ENCODE measurements at places on chromosomes 5 and 9.

DNA sequence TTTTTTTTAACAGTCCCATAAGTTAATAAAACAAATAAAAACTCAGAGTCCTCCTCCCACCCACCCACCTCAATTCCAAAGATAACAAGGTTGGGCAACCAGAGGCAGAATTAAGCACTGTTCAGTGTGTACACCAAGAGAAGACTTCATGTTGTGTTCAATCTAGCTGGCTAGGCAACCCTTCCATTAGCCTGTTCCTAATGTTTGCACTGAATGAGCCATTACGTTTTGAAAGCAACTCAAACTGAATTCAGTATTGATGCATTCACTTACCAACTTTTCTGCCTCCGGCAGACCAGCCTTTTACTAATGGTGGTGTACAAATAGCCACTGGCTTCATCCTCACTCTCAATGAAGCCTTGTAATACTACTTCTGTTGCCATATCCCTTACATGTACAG is 47.5 kb downstream of the PBX3 start:
- DNase-seq: no peak

DNA sequence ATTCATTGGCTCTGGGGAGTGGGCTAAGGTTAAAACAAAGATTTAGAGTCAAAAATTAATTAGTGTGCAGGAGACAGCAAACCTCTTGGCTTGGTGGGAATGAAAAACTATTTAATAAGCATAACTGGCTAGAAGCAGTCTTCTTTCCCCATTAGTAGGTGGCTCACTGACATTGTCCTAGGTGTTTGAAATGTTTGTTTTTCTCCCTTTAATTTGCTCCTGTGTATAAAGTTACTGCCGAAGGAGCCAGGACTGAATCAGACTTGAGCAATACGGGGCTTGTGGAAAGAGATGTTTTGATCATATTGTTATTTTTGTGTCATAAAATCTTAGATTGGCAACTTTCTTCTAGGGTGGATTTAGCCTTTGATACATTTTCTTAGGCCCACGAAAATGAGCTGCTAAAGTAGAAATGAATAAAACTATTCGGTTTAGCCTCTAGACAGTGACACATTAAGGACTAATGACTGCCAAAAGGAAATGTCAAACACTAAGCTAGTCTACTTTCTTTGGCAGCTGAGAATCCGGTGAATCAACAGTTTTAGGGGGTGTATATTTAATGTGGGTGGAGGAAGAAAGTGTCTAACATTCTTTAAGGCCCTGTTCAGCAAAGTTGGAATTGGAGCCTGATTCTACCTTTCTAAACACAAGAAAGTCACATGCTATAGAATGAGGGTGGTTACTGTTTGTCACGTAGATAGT is 30.2 kb downstream of the LRRTM2 start:
- DNase-seq: no peak

GRCh38 chr5:181042722-181043121 is 2.7 kb downstream of the BTNL9 start:
- DNase-seq: no peak

GRCh38 chr9:73743826-73744225 is 592.2 kb downstream of the ANXA1 start:
- DNase-seq: no peak

DNA sequence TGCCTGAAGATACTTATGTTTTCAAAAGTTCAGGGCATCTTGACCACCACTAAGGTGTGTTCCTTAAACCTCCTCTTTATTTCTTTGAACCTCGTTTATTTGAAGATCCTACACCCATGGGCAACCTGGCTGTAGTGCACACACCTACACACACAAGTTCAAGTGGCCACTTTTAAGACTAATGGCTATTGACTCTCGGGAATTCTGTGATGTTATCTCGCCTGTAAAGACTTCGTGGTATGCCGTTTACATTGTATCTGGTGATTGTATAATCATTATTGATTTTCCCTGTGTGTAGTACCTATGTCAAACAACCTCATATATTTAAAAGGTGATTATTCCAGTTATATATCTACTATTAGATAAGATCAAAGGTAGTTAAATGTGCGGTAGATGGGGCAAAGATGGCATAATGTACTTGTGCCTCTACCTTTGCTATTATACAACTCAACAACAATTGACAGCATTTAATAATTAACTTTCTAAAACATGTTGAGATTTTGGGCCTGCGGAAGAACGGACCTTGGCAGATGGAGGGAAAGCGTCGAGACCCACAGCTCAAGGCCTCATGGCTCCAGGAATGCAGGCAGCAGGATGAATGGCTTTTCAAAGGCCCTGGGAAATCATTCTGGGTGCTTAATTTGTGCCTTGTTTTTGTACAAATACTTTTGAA is 51.4 kb upstream of the IRX2 start:
- no peak for DNase-seq

GRCh38 chr5:172553903-172554302 is 87.2 kb upstream of the NEURL1B start:
- DNase-seq: no peak

DNA sequence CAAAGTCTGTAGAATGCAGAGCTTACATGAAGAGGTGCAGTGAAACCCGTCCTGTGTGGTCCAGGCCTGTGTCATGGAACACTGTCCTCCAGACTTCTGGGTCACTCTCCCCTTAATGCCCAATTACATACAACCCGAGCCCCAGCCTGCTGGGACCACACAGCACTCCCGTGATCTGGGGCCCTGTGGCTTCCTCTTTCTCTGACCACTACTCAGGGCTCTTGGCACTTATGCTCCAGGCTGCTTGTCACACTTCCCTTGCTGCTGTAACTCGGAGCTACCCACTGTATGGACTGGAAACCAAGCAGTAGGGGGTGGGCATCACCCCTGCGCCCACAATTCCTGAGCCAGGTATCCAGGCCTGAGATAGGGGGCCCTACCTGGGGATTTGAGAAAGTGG is 10.3 kb upstream of the IL3 start:
- DNase-seq: peak; percentile 27

GRCh38 chr5:125756456-125756855 is 666.8 kb upstream of the GRAMD2B start:
- DNase-seq: no peak

- no peak for DNase-seq
These were observed 1414.3 kb upstream of the CDH6 start for GRCh38 chr5:29779141-29779540.

DNA sequence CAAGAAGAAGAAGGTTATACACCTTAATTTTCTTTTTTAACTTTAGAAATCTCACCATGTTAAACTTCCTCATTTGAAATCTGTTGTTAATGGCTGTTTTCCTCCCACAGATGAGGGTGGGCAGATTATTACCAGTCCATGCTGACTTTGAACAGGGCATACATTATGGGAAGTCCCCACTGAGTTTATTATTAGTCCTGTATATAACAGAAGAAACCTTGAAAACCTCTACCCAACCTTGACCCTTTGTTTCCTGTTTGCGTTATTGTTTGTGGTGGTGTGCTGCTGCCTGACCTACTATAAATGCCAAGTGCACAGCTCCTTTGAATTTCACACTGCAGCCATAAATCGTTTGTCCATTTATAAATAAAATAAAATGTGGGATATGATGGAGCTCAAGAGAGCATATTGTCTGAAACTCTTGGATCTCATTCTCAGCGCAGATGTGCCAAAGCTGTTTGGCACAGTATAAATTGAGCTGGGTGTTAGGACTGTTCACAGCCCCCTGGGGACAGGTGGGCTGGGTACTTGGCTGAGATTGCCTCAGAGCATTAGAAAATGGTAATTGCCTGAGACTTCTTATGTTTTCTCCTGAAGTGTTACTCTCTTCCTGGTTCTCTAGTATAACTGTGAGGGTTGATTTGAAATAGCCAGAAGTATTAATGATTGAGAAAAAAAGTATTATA is 139.6 kb downstream of the SPATA31D1 start:
- DNase-seq: no peak

DNA sequence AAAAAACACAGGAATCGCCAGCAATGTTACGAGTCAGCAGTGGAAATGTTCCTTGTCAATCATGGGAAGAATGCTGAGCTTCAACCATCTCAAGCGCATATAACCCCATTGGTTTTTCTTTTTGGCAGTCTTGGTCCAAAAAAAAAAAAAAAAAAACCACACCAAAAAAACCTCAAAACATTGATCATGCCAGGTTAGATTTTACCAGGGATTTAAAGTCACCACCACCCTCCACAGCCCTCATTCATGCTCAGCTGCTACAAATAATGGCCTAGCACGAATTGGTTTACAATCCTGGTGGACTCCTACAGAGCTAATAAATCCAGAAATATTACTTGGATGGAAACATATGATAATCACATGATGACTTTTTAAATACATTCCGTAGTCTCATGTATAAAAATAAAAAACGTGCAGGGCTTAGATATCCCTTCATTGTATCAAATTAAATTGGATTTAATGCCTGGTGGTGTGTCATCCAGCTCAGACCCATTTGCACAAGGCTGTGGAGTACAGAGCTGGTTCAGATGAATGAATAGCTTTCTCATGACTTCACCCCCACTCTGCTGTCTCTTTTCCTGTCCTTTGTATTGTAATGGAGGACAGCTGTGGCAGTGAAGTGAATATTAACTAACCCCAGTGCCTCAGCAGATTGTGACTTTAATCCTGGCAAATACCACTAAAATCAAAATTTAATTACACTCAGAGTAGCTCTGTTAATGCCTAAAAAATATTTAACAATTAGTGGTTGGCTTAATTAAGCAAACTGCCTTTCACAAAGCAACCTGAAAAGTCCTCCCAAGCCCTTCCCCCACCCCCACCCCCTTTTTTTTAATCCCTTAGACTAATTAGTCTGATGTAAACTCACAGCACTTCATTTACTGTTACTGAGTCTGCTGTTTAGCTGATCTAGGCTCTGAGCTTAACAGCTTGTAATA is 626.5 kb upstream of the ZNF608 start:
- peak; percentile 48 for DNase-seq

GRCh38 chr5:10528056-10528816 is 35.6 kb upstream of the ANKRD33B start:
- DNase-seq: no peak

- no peak for DNase-seq
These were observed 44.5 kb upstream of the ANGPTL2 start for GRCh38 chr9:127166651-127167524.

- DNase-seq: no peak
These were observed 5.4 kb downstream of the PTGES2 start for GRCh38 chr9:128121924-128122808.

- DNase-seq: no peak
These were observed 98.7 kb upstream of the SPIN1 start for GRCh38 chr9:88289532-88289931.

DNA sequence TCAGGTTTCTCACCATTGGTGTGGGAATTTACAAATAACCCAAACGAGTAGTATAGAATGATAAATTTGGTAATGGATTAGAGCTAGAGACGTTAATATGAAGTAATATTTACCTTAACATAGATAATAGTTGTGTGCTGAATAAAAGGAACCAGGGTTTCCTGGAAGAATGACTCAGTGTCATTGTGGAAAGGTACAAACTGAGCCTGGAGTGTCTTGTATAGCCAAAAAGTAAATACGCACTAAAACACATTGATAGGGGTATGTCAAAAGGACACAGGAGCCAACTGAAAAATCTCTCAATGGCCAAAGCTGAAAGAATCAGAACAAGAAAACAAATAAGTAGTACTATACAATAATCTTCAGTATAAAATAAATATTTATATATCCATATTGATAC is 363.5 kb downstream of the SLCO4C1 start:
- DNase-seq: no peak

- DNase-seq: peak; percentile 69
These were observed 430 bp upstream of the MSH3 start for GRCh38 chr5:80654054-80654390.

GRCh38 chr9:127778280-127779135 is at the start of gene SH2D3C:
TSS of gene SH2D3C (minus strand) at chr9:127778666. CDS start at chr9:127778627, 39 bp downstream.
- no peak for DNase-seq

DNA sequence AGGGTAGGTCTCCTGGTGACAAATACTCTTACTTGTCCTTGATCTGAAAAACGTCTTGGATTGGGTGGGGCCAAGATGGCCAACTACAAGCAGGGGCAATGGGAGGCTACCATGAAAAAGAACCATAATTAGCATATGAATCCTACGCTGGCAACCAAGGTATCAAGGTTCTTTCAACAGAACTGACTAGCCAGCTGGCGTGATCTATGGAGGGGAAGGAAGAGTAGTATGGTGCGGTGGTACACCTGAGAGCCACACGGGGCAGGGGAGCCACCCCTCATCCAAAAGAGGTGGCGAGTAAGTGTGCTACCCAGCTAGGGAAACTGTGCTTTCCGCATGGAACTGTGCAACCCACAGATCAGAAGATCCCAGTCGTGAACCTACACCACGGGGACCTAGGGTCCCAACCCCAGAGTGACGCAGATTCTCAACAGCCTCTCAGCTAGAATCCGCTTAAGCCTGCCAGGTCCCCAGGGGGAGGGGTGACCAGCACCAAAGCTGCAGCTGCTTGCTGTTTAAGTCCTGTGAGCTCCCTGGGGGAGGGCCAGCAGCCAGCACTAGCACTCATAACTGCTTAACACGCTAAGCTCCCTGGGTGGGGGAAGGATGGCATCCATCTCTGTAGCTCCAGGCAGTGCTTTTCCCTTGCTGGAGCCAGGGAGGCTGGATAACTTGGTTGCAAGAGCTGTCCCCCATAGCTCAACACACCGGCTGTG is 334.8 kb downstream of the FBXL17 start:
- DNase-seq: no peak

DNA sequence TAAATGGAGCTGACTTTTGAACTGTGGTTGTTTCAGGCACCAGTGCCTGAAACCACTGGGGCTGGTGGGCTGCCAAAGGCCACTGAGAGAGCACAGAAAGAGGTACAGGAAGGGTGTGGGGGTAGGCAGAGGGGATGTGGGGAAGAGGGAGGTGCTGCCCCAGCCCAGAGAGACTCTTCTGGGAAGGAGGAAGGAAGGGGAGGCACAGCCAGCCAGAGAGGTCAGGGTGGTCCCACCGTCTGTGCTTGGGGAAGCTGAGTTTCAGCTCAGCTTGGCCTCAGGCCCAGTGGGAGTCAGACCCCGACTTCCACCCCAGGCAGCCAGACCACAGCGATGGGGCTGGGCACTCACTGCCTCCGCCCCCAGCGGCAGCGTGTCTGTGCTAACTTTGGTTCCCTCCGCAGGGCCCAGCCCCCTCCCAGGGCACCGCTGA is 8.6 kb upstream of the PHYKPL start:
- peak; percentile 45 for DNase-seq

DNA sequence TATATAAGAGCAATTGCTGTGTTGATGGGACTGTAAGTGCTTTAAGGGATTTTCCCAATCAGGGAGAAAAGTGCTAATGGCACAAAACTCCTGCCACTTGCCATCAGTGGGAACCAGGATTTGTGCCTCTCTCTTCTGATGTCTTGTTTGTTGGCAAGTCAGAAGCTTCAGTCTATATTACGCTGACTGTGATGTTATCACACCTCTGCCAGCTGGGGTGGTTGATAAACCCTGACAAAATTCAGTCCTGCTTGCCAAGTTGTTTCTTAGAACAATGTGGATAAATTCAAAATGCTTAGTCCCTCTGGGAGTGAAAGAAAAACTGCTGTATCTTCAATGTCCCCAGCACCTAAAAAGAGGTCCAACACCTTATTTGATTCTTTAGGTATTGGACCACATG is 161.4 kb upstream of the FBXL7 start:
- DNase-seq: no peak

GRCh38 chr5:82287625-82288024 is 9.5 kb upstream of the RPS23 start:
- DNase-seq: no peak

GRCh38 chr9:9945966-9946365 is 666.8 kb downstream of the PTPRD start:
- DNase-seq: no peak

Data from ecto neural progenitor cell (in vitro differentiated cells).